ENCODE measurements at places on chromosomes 7 and 10.

GRCh38 chr10:15817409-15818046 is 42.8 kb downstream of the MINDY3 start:
- no peak for DNase-seq

GRCh38 chr7:50812841-50813475 is 30.3 kb upstream of the GRB10 start:
- no peak for DNase-seq

DNA sequence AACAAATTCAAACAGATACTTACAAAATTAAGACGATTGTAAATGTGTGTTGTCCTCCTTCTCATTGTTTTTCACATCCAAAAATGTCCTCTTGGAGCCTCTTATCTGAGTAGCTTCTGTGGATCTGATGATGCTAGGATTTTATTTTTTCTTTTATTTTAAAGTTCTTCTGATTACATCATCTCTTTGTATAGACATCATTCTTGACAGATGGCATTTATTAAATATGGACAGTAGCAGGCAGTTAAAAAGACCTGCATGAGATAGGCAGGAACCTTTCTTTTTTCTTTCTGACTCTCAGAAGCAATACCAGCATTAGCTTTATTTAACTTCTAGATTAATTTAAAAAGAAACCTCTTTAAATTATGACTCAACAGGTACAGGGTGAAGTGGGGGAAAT is at the start of gene RPA3:
TSS of gene RPA3 (minus strand) at position 116 of the 400 bp plus-strand sequence. CDS start 78,189 bp downstream, outside the sequence.
- no peak for DNase-seq

DNA sequence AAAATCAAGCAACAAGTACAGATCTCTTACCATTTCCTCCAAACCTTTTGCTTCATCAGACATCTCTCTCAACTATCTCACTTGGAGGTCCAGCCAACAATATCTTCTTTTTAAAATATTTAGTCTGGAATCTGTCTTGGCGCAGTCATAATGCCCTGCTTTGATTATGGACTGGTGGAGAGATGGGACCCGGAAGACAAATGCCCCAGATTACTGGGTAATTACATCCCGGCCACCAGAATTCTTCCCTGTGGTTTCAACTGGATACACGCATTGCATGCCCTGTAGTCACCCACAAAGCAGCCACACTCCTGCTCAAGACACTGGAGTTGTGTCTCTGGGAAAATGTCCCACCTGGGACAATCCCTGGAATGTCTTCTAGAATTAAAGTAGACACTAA is 65.5 kb downstream of the BPGM start:
- no peak for DNase-seq

DNA sequence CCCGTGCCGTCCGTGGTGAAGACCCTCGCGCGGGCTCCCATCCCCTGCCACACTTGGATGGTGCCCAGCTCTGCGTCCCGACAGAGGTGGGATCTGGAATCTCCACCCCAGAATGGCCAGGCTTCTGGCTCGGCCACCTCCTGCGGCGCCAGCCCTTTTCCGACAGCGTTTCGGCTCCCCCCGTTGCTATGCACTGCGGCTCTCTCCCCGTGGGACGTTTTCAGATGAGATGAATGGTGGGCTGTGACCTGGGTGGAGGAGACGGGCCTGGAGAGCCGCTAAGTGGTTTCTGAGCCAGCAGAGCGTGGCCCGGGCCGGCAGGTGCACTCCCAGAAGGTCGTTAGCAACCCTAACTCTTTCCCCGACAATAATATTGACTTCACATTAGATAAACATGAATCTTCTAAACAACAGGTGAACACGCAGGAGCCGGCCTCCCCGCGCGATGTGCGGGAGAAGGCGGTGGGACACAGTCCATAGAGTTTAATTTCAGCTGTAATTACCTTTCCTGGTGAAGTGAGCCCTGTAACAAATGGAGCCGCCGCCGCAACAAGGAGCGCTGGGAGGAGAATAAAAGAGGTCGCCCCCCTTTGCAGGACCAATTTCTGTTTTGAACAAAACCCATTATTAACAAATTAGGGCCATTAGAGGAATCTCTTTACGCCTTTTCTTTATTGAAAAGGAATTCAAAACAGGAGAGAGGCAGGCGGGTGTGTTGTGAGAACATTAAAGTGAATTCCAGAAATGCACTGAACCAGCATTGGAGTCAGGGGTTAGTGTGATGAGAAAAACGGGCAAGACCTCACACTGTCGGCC is 294.3 kb upstream of the PFKP start:
- peak; percentile 69 for DNase-seq

- DNase-seq: no peak
Observed at GRCh38 chr10:99527526-99528493, 4.9 kb upstream of the NKX2-3 start.

DNA sequence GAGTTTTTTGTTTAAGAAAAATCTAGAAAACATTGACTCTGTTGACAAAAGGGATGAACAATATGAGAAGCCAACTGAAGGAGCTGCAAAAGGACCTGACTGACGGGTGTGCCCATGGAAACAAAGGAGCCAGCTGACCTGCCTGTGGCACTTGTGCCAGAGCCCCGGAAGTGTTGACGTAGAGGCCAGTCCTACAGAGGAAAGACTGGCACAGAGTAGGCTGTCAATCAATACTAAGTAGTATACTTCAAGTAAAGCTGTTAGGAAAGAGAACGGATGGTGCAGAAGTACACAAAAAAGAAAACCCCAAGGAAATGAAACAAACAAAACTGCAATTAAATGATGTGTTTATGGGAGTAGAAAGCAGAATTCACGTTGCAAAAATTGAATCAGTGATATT is 19.0 kb upstream of the ABI1 start:
- no peak for DNase-seq

DNA sequence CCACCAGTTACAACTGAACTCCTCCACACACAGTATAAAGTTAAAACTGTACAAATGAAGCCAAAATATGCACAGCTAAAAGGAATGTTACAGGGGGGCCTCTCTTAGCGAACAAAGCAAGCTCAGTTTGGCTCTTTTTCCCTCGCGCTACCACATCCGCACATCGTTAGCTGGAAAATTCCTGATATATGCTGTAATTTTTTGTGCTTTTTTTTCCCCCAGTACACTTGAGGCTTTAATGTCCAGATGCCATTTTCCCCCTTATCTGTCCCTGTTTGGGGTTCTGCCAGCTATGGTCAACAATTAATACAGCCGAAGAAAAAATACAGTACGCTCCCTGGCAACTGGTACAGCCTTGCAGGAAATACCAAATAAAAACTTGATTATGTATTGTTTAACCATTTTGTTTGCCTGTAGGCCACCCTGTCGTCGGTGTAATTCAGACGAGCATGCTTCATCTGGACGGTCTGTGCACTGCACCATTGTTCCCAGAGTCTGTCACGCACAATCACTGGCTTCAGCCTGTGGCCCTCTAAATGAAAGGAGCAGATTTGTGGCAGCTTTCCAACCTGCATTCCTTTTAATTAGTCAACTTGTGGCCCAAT is 108.1 kb upstream of the FAM133B start:
- DNase-seq: peak; percentile 12

DNA sequence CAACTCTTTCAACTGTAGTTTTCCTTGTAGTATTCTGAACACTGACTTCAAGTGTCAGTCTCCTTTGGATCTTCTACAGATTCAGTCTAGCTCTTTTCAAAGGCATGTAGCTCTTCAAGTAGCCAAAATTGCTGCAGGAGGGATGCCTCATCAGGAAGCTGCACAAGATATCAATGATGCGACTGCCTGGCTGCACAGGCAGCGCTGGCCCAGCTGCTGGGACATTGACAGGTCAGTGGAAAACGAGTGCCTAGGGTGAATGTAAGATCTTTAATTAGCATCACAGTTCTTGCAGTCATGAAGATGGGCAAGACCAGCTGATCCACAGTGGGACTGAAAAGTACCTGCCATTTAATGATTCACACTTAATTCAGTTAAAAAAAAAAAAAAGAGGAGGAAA is 167.6 kb downstream of the ANK3 start:
- no peak for DNase-seq

- DNase-seq: no peak
Observed at GRCh38 chr10:99676895-99677294, 17.6 kb downstream of the ENTPD7 start.

DNA sequence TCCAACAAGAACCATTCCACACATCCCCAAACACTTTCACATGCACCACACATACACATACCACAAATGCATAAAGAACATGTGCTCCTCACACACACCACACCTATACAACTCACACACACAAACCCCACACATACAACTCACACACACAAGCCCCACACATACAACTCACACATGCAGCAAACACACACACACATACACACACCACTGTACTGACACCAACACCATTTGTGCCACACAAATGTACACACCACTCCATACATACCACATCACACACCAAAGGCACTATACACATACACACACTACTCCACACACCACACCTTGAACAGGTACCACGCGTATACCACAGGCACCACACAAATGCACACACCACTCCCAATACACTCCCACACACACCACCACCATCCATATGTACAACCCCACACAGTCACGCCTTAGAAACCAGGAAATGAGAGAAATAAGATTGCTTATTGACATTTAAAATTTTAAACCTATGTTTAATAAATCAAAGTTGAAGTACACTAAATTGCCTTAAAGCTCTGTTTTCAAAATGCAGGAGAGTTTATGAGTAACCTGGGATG is 107.4 kb downstream of the ARL4A start:
- no peak for DNase-seq

DNA sequence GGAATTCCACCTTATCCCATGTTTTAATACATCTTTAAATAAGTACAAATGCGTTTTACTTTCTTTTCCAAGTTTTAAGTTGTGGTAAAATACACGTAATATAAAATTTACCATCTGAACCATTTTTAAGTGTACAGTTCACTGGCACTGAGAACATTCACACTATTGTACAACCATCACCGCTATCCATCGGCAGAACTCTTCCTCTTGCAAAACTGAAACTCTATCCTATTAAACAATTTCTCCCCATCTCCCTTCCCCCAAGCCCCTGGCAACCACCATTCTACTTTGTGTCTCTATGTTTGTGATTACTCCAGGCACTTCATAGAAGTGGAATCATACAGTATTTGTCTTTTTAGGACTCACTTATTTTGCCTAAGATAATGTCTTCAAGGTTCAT is 33.8 kb downstream of the HIP1 start:
- DNase-seq: no peak

GRCh38 chr7:98472521-98472954 is 71.6 kb upstream of the BAIAP2L1 start:
- DNase-seq: no peak

DNA sequence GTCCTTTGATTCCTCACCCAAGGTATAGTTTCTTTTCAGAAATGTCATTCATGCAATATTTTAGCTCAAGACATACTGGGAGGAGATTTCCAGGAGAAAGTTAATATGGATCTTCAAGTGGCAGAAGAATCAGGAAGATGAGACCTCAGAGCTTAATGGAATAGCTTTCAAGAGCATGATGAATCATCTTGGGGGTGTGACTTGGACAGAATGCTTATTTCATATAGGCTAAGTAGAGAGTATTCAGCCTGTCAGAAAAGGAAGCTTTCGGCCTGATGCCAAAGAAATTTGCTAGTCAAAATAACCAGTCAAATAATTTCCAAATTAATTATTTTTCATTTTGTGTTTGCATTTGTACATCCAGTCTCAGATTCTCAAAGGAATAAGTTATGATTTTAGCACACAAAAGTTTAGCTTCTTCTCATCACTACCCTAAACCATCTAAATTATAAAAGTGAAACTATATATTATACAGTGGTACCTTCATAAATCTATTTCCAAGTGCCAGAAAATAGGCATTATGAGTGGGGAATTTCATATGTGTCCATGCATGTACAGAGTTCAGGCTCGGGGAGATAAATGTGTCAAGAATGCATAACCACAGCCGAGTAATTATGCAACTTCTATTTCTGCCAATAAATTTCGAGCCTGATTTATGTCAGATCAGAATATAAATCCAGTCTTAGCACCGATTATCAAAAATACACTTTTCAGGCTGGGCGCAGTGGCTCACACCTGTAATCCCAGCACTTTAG is 27.3 kb upstream of the CALD1 start:
- no peak for DNase-seq

DNA sequence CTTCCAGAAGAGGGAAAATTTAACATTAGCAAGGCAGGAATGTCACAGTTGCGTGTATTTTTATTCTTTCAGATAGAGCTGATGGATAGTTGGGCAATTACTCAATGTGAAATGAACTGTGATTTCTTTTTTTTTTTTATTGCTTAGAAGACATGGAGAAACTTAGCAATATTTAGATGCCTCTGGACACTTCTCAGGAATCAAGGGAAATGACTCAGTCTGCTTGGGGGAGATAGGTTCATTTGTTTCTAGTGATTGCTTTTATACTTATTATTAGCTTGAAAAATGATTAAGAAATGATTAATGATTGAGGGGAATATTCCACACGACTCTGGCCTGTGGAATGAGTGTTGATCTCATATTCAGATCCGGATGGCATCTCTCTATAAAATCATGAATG is 33.1 kb upstream of the TBX20 start:
- DNase-seq: no peak

DNA sequence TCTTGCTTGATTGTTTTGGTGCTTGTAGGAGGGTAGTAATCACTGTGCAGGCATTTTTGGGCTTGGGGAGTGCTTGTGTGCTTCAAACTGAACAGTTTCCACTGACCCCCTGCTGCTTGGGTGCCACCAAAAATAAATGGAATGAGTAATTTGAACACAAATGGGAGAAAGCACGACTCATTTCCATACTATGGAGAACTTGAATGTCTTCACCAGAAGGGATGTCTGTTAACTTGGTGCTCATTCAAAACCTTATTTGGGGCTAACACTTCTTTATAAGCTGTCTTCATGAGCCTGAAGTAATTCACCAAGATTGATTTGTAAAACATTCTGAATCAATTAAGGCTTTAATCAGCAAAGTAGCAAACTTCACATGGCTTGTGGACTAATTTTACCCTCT is 560.3 kb downstream of the SDK1 start:
- DNase-seq: no peak

- DNase-seq: no peak
Observed at GRCh38 chr7:75066521-75066920, 7.1 kb downstream of the RCC1L start.

GRCh38 chr10:71755179-71755879 is 18.0 kb downstream of the VSIR start:
- no peak for DNase-seq

GRCh38 chr7:78218051-78218450 is 419.5 kb downstream of the PHTF2 start:
- DNase-seq: no peak

- DNase-seq: no peak
Observed at GRCh38 chr7:75869776-75870379, 9.0 kb upstream of the RHBDD2 start.

- DNase-seq: no peak
Observed at GRCh38 chr10:7338469-7338868, 72.4 kb downstream of the SFMBT2 start.

GRCh38 chr7:46569133-46569465 is 648.0 kb upstream of the IGFBP3 start:
- DNase-seq: no peak

GRCh38 chr10:94858005-94858404 is 80.5 kb upstream of the CYP2C9 start:
- no peak for DNase-seq

- no peak for DNase-seq
Observed at GRCh38 chr7:158734861-158735260, 30.3 kb upstream of the NCAPG2 start.

Measured in neuronal stem cell (in vitro differentiated cells).